ENCODE measurements at places on chromosomes 2 and 18.

DNA sequence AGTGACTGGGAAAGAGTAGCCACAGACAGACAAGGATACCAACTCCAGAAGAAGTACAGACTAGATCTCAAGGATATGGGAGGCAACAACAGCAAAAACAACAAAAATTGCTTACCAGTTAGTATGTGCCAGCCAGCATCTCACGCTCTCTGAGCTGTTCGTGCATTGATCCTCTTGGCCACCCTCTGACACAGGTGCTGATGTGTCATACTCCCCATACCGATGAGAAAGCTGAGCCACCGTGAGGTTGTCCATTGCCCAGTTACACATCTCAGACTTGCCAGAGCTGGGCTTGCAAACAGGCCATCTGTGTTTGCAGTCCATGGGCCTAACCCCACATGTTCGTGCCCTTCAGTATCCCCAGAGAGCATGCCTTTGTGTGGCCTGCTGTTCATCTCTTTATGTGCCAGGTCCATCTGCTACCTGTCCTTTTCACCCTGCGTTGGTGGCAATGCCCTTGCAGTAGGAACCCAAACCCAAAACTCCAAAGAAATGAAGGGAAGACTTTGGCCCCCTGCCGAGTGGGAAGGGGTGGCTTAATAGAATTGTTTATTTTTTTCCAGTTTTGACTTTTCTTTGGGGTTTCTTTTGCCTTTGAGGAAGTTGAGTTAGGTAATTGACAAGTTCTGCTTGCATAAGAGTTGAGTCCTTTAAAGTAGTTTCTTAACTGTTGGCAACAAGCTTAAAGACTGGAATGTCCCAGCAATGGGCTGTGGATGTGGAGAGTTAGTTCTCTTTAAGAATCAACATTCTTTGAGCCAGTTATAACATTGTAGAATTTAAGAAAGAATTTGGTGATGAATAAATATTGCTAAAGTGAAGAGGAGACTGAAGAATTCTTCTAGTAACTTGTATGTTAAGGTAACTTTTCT is 46.7 kb downstream of the LYPD6B start:
- DNase-seq: no peak

DNA sequence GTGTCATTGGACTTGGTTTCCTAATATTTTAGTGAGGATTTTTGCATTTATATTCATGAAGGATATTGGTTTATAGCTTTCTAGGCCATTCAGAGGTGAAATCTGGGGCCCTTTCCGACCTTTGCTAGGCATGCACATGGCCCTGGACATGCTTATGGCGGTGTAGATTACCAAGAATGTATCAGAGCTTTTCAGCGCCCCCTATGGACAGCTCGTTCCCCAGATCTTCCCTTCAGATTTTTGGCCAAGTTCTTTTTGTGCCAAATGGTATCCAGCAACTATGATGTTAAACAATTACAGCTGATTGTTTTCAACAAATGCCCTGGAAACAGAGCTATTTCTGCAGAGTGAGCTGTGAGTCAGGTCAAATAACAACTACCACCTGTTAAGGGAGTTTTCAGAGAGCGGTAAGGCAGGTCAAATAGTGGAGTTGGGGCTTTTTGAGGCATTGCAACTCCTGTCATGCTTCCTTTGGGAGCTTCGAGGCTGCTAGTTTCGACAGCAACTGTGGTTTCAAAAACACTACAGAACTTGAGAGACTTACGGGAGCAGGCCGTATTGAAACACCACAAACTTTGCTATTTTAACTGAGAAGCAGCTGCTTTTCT is 188.3 kb downstream of the ZNF516 start:
- no peak for DNase-seq

- DNase-seq: no peak
Observed at GRCh38 chr2:65530547-65531320, 98.3 kb upstream of the SPRED2 start.

- DNase-seq: no peak
Observed at GRCh38 chr2:149125031-149125725, 86.7 kb downstream of the LYPD6B start.

DNA sequence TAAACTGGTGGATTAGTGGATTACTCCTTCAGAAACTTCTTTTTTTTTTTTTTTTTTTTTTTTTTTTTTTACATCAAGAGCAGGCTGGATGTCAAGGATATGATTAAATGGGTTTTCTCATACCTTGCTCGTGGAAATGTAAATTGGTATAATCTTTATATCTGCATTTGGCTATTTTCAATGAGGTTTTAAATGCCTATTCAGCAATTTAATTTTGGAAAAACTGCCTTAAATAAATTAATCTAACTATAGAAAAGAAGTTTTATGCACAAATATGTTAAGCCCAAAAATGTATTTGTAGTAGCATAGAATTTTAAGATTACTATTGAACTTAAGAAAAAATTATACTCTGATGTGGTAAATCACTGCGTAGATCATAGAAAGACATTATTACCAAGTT is 11.4 kb upstream of the GAREM1 start:
- no peak for DNase-seq

- DNase-seq: no peak
Observed at GRCh38 chr18:79068341-79068936, 755 bp upstream of the ATP9B start.

DNA sequence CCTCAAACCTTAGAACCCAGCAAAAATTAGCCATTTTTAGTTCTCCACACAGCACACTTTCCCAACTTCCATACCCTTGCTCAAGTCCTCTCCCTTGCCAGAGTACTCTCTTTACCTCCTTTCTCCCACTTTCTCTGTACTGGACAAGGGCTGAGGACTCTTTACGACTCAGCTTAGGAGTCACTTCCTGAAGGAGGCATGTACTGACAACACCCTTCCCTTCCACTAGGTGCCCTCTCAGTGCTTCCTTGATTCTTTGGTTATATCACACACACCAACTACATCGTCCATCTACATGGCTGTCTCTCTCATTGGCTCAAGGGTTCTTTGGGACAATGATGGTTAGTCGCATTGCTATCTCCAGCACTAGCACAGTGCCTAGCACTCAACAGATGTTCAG is 5.2 kb upstream of the C18orf63 start:
- no peak for DNase-seq

- no peak for DNase-seq
Observed at GRCh38 chr18:48061781-48062570, 131.5 kb upstream of the SMAD2 start.

- DNase-seq: no peak
Observed at GRCh38 chr2:37852585-37853014, 72.5 kb upstream of the RMDN2 start.

GRCh38 chr2:57850415-57851130 is 196.0 kb upstream of the VRK2 start:
- DNase-seq: no peak

DNA sequence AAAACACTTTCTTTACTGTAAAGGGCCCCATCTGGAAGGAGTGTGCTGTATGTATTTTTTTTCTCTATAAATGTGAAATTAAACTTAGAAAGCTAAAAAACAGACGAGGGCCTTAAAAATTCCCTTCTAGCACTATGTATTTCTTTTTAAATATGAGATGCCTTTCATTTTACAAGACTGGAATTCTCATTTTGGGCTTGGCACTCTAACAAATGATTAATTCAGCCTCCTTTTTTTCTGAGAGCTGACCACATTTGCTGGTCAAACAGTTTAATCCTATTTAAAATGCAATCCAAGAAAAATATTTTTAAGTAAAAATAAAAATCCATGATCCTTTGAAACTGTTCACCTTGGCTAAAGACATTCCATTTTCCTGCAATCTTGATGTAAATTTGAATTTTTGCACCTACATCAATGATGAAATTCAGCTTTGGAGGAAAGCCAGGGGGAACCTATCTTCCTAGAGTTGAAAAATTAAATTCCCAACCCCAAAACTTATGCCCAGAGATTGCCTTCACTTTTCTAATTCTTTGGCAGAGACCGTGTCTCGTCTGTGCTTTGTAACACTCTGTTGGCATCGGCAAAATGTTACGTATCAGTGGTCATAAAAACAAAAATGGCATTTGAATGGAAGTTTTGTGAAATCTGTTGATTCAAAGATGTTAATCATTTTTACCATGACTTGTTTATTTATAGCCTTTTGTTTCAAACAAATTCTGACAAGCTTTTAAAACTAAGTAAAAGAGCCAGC is 284.5 kb downstream of the ZNF521 start:
- no peak for DNase-seq

DNA sequence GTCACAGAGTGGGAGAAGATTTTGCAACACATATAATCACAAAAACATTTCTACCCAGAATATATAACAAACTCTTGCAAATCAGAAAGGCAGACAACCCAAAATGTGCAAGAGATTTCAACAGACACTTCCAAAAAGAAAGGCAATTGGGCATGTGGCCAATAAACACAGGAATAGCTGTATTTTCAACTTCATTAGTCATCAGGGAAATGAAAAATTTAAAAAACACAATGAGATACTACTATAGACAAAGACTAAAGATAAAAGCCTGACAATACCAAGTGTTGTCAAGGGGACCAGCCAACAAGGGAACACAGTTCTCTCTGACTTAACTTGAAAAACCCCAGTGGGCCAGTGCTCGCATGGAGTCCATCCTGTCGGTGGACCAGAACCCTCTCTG is 40.5 kb downstream of the MTHFD2 start:
- DNase-seq: peak; percentile 42

- no peak for DNase-seq
Observed at GRCh38 chr2:234958746-234959395, 7.1 kb downstream of the SH3BP4 start.

- peak; percentile 84 for DNase-seq
Observed at GRCh38 chr18:3652380-3653262, 202.6 kb downstream of the TGIF1 start.

- no peak for DNase-seq
Observed at GRCh38 chr18:12038082-12038638, 55.5 kb upstream of the ANKRD62 start.

DNA sequence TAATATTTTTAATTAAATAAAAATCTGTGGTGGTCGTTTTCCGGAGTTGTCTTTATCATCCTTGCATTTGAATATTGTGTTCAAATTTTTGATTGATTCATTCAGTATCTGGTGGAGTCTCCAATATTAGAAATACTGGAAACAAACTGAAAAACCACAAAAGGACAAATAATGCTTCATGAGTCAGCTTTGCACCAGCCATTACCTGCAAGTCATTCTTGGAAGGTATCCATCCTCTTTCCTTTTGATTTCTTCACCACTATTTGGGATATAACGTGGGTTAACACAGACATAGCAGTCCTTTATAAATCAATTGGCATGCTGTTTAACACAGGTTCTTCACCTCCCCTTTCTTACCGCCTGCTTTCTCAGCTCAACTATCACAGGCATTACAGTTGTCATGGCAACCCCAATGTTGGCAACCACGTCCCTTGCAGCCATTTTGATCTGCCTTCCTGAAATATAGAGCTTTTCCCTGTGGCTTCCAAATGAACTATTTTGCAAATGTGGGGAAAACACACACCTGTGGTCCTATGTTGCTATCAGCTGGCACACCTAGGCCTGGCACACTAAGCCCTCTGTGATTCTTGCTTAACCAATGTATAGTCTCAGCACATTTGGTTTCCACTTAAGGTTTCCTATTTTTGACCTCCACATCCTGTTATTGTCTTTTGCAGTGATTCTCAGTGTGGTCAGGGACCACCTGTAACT is 6.5 kb downstream of the CTLA4 start:
- DNase-seq: no peak

DNA sequence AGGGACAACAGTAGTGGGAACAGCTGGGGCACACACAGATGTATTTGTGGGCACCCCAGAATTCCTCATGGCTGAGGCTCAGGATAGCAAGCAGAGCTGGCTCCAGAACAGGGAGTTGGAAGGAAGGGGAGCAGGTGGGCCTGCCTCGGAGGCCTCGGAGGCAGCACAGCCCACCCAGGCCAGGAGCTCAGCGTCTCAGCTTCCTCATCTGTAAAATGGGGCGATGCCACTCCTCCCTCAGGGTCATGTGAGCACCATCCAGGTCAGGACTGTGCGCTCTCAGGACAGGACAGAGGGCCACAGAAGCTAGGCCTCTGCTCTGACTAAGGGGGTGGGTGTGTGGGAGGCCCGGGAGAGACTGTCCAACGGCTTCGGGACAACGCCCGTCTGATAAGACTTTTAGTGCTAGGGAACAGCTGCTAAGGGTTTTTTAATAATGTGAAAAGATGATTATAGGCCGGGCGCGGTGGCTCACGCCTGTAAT is 106.2 kb downstream of the HDAC4 start:
- DNase-seq: no peak
